Suppressor macrophage treated with lipopolysaccharide for 1 hour (primary cell): ENCODE measurements at places on chromosomes 5 and 9.
A peak's percentile ranks its signal among the peaks of the same experiment; 100 is the strongest.

DNA sequence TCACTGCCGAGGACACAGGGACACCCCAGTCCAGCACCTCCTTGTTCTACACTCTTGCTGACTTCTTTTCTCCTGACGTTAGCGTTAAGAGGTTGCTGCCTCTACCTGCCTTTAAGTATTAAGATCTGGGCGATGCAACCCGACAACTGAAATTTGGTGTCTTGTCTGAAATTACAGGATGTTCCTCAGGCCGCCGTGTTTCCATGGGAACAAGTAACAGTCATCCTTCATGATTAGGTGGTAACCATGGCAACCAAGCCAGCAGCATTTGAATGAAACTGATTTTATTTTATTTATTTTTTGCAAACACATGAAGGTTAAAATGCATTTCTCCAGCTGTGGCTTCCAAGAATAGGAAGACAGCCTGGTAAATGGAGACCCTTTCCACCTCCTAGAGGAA, 20.8 kb downstream of the DAB2IP start:
- DNase-seq: no peak

GRCh38 chr5:120405923-120406322, 58.2 kb upstream of the PRR16 start:
- peak; percentile 68 for DNase-seq

GRCh38 chr5:142364251-142365145, 39.7 kb upstream of the SPRY4 start:
- peak; percentile 56 for DNase-seq

DNA sequence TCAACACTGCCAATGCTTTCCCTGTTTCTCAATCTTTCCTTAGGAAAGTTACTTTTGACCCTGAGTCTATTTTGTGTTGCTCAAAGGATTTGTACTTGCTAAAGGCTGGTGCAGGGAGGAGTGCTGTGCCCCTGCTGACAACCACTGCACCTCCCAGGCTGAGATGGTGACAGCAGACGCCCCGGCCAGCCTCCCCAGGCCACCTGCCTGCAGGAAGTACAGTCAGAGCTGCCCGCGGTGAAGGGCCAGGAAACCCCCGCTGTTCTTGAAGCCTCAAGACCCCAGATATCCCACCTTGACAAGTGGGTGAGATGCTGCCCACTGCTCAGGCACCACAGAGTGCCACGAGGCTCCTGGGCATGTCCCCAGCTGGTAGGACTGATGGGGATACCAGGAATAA, 44.2 kb upstream of the CKMT2 start:
- no peak for DNase-seq

DNA sequence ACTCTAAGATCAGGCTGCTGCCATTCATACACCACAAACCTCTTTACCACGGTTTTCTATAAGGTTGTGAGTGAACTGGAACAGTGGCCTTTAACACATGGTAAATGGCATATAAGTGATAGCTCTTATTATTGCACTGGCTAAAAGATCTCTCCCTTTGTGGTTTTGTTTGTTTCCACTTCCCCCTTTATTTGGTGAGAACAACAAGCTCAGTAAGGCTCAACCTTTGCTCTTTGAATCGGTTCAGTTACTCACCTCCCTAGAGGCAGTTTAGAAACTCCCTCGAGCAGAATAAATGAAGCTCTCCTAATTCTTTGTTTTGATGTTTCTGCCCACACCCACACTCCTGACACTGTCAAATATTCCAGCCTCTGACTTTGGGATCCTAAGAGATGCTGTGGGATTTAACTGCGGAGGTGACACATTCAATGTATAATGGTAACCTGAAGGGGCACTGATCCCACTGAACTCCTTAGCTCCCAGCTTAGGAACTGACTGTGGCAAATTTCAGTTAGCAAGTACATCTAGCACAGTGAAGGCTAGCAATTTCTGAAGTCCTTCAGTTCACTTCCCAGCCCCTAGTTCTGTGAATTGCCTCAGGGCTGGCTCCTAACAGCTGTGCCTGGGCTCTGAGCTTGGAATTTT, 22.5 kb upstream of the RAD23B start:
- DNase-seq: peak; percentile 9

- DNase-seq: no peak
These were observed 241.6 kb downstream of the SYK start for GRCh38 chr9:91043056-91043810.

DNA sequence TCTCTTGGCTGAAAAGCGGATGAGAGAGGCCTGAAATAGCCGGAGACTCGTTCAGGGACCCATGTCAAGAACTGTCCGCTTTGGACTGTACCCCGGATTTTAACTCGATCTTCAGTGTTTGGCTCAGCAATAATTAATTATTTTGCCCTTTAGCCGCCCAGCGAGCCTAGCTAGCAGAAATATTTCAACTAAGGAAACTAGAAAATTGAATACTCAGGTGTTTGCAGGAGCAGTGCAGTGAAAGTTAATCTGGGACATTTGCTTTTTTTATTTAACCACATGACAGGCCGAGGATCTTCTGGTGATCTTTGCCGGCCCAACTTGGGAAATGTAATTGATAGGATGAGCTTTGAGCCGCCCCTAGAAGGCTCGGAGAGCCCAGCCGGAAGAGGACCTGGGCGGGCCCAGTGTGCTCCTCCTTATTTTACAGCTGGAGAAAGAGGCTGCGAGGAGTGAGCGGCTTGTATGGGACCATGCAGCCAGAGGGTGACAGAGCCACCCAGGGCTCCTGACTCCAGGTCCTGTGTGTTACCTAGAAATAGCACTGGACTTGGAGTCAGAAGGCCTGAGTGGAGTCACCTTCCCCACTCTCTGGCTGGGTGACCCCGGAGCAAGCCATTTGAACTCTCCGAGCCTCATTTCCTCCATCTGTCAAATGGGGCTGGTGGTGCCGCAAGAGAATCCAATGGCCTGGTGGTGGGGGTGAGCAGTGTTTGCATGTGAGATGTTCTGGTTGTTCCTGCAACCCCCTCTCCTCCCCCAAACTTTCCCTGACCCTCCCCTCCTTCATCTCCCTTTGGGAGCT, 2.4 kb downstream of the PPARGC1B start:
- peak; percentile 24 for DNase-seq

- no peak for DNase-seq
These were observed 10.4 kb downstream of the BASP1 start for GRCh38 chr5:17227868-17228267.

GRCh38 chr5:144076521-144077083, 93.9 kb downstream of the YIPF5 start:
- DNase-seq: no peak

DNA sequence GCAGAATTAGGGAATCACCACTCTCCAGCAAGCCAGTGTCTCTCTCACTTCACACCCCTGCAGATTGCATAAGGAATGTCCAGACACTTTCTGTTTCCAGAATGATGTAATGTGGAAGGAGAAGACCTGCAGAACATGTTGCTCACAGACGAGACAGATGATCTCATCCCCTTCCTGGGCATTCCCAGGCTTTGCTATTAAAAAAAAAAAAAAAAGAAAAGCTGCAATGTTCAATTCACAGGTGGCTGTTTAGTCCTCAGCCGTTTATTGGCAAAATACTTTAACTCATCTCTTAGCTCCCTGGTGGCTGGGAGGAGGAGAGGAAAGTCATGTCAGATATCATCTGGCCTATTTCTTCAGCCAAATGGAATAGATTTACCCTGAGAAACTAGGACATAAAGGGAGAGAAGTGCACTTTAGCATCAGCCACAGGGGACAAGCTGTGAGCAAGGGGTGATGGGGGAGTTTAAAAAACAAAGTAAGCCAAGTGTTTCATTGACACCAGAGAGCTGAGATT, 95.9 kb upstream of the TNC start:
- peak; percentile 71 for DNase-seq

GRCh38 chr9:8365029-8365428, 565.5 kb upstream of the DMAC1 start:
- DNase-seq: peak; percentile 88

- no peak for DNase-seq
These were observed 242.5 kb downstream of the SEC61B start for GRCh38 chr9:99464568-99464967.

DNA sequence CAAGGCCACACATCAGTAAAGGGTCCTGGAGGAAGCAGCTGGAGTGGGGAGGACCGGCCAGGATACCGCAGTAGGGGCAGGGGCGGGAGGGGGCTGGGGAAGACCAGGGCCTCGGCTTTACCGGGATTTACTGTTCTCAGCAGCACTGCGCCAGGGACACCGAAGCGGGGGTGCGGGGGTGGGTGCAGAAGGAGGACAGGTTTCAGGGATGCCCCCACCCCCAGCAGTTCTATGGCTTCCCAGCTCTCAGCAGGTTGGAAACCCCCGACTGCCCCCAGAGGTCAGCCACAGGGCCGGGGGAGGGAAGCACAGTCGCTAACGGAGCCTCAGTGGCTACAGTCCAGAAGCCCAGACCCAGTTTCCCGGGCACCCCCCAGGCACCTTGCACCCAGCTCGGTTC, 21.3 kb downstream of the NR5A1 start:
- DNase-seq: no peak

GRCh38 chr5:163963881-163964280, 458.5 kb downstream of the MAT2B start:
- DNase-seq: peak; percentile 34

- no peak for DNase-seq
These were observed 5.7 kb downstream of the EDIL3 start for GRCh38 chr5:84378961-84379360.

GRCh38 chr5:57249265-57249874, 75.5 kb downstream of the GPBP1 start:
- no peak for DNase-seq

GRCh38 chr9:131484051-131484445, 18.7 kb upstream of the POMT1 start:
- DNase-seq: no peak

GRCh38 chr5:3307982-3308621, 287.5 kb upstream of the IRX1 start:
- DNase-seq: no peak

GRCh38 chr9:129547869-129548570, 72.9 kb downstream of the C9orf50 start:
- DNase-seq: no peak

DNA sequence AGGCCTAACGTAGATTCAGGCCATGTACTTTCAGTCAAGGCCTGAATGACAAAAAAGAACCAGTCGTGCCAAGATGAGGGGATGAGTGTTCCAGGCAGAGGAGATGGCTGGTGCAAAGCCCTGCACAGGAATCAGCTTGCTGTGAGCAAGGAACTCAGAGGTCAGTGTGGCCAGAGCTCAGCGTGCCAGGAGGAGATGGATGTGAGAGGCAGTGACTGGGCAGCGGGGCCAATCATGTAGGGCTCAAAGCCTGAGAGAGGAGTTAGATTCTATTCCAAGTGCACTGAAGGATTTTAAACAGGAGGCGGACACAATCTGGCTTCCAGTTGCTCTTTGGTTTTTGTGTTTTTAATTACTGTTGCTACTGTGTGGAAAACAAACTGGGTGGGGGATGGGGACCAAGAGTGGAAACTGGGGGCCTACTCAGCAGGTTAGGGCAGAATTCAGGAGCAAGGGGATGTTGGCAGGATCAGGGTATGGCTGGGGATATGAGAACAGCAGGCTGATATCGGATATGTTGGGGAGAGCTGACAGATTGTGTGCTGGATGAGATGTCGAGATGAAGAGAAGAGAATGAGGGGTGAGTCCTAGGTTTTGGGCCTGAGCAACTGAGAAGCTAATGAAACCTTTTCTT, 64.3 kb downstream of the ANGPTL2 start:
- no peak for DNase-seq

DNA sequence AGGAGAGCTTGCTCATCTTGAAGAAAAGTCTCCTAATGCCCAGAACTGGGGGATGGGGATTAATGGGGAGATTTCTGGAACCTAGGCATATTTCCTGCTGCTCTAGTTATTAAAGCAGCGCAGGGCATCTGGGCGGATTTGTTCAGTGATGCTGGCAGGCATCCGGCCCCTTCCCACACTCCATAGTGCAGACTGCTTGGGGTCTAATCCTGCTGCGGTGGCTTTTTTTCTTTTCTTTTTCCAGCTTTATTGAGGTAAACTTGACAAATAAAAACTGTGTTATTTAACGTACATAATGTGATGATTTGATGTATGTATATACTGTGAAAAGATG, 30.7 kb downstream of the PPARGC1B start:
- DNase-seq: no peak

DNA sequence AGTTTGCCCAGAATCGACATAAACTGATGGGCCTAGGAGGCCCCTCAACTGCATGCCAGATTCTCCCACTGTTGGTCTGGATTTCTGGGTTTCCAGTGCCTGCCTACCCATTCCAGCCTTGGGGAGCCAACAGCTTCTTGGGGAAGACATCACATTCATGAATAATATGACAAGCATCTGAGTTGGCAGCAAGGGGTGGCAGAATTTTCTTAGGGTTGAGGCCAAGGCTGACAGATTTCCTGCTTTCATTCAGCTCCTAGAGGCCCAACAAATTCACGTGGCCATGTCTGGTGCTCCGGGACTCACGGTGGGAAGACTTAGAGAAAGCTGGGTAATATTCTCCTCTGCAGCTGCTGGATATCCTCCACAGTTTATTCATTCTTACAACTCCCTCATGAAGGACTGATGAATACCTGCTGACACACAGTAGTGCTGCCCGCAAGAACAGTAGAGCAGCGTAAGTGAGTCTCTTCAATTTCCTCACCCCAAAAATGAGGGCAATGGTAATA, 305.0 kb upstream of the TNC start:
- DNase-seq: no peak

- peak; percentile 99 for DNase-seq
These were observed 121.3 kb downstream of the LHFPL2 start for GRCh38 chr5:78527054-78527859.

GRCh38 chr5:69498384-69498783, 5.8 kb downstream of the OCLN start:
- DNase-seq: no peak

DNA sequence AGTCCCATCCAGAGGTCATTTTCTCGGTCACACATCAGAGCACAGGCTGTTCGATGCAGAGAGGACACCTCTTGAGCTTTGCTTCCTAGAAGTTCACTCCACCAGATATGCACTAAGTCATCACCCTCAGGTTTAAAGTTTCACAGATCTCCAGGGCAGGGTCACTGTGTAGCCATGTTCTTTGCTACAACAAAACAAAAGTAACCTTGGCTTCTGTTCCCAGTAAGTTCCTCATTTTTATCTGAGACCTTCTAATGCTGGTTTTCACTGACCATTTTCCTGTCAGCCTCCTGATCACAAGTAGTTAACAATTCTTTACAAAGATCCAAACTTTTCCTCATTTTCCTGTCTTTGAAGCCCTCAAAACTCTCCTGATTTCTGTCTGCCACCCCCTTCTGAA, 97.5 kb upstream of the CTSV start:
- no peak for DNase-seq

GRCh38 chr5:100826133-100826532, 76.9 kb downstream of the ST8SIA4 start:
- peak; percentile 96 for DNase-seq

- DNase-seq: no peak
These were observed 281.3 kb upstream of the PANK3 start for GRCh38 chr5:168860503-168860902.
